ENCODE measurements at places on chromosomes 7 and 10.
A peak's percentile ranks its signal among the peaks of the same experiment; 100 is the strongest.

DNA sequence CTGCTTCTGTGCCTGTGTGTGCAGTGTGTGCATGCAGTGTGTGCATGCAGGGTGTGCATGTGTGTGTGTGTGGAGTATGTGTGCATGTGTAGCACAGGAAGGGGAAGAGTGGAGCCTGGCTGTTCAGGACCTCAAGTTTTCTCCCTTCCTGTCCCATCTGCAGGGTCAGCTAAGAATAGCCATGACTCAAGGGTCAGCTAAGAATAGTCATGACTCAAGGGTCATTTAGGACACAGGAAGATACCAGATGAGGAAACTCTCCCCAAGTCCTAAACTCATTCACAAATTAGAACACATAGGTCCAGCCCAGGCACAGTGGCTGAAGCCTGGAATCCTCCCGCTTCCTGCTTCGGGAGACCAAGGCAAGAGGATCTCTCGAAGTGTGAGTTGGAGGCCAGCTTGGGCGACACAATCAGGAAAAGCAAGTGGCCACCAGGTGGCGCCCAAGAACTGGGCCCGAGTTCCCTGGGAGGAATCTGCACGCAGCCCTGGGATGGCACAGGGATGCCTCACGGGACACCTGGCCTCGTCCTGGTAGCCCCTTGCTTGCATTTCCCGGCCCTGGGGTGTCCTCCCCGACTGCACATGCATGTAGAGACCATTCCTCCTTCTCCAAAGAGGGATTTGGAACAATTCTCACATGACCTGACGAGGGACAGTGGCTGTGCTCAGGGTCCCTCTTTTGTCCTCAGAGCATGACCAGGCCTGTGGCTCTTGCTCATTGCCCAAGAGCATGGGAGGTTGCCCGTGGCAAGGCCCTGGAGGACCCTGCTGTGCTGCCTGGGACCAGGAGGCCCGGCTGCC is 21.4 kb upstream of the VOPP1 start:
- DNase-seq = peak; percentile 52

- DNase-seq = no peak
Measured at GRCh38 chr7:668139-668931, 58.2 kb upstream of the DNAAF5 start.

GRCh38 chr7:87416682-87417587 is 58.5 kb downstream of the ABCB4 start:
- peak; percentile 39 for DNase-seq

DNA sequence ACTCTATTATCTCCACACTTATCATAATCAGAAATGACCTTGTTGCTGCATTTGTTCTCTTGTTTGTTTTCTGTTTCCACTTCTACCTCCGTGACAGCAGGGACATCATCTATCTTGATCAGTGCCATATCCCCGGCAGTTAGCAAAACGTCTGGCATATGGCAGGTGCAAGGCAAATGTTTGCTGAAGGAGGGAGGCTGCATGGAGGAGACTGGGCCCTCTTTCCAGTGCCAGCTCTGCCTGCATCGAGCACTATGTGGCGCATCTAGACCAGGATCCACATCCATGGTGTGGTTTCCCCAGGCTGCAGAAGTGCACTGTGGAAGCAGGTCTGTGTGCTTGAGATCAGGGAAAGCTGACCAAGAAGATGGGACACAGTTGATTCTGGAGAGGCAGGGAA is 181.2 kb downstream of the KCNMA1 start:
- DNase-seq = no peak

DNA sequence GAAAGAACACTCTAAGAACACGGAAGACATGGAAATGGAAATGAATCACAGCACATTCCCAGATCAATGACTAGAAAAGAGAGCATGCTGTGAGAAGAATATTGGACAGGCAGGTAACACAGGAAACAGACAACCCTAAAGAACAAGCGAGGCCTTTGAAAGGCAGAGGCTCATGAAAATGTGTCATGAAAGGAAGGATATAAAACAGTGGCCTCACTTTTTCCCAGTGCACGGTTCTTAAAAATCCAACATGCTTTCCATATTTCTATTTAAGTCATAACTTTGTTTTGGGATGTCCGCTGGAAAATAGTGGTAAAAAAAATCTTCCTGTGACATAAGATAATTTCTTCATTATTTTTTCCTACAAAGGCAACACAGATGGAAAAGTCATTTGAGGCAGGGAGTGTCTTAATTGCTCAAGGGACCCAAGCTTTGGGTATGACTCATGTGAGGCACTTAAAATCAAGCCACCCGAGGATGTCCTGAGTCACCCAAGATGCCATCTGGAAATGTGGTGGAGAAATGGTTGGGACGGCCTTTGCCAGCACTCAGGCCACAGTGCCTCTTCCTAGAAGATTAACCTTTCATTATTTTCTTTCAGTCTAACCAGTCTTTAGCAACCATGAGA is 17.0 kb downstream of the ITIH5 start:
- no peak for DNase-seq

- DNase-seq = no peak
Measured at GRCh38 chr7:135192914-135193536, 18.3 kb downstream of the WDR91 start.

- DNase-seq = no peak
Measured at GRCh38 chr10:110724937-110725336, 80.8 kb downstream of the RBM20 start.

- DNase-seq = no peak
Measured at GRCh38 chr10:32210306-32211045, 136.5 kb downstream of the EPC1 start.

DNA sequence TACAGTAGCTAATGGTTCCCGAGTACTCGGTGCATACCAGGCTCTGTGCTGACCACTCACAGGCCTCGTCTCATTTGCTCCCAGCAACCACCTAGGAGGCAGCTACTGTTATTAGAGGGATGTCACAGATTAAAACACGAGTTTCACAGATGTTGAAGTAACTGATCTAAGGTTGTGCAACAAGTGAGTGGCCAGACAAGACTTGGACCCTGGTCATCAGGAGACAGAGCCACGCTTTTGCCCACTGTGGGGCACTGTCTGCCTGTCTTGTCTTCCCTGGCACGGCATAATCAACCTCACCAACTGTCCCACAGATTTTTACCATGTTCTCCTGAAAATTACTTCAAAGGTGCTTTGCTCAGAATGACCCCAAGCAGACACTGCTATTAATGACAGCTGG is 111.6 kb upstream of the HABP2 start:
- no peak for DNase-seq

DNA sequence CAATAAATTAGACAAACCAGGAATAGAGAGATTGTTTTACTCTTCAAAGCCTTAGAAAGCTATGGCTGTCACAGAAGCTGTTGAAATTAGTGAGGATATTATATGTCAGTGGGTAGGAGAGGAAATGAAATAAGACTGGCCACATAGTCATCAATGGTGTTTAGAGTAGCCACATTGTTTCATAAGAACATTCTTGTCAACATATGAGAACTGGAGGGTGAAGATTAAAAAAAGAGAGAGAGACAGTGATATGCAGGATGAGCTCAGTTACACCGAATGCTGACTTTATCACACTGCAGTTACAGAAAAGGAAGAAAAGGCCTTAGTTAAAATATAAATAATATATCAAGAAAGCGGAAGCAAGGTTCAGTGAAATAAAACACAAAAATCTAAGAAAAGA is 412.0 kb downstream of the CNTNAP2 start:
- no peak for DNase-seq

DNA sequence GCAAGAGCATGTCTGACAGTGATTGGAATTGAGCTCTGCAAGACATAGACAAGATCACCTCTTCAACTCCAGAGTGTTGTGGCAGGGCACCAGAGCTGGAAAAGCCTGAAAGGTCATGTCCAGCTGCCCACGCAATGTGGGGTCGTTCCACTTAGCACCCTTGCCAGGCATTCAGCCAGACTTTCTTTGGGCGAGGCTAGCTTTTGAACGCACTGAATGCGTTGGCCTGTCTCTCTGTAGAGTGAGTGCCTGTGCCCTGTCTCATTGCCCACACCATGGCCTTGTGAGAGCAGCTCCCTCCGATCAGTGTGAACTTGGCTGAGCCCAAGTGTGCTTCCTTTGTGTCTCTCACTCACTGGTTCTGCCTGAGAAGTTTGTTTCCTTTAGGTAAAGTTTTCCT is 23.3 kb downstream of the UBTD1 start:
- DNase-seq = no peak

DNA sequence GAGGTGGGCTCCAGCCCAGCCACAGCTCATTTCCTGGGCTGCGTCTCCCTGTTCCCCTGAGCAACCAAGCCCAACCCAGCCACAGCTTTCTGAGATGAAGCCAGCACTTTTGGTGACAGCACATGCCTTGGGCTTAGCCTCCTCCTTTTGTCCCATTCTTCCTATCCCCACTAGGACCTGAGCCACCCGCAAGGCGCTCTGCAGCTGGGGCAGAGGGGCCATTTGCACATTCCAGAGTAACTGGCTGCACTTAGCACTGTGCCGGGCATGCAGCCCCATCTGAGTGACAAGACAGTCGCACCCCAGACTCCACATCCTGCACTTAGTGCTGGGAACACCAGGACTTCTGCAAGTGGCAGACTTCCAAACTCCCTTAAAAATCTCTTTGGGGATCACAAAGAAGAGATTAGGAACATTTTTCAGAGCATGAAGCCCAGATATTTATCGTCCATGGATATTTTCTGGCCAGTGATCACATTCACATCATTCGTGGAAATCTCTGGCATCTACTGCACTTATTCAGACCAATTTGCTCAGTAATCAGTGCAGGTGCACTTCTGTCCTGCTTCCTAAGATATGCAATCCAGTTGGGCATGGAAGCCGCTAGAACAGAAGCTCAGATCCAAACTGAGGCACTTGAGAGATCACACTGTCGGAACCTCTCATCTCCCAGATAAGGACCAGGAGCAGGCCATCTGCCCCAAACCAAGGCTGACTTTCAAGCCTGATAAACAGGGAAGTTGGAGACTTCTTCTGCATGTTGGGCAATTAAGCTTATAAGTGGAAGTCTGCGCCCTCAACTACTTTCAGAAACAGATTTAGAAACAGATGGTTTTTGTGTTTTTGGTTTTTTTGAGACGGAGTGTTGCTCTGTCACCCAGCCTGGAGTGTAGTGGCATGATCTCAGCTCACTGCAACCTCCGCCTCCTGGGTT is 26.4 kb downstream of the CHST15 start:
- no peak for DNase-seq

DNA sequence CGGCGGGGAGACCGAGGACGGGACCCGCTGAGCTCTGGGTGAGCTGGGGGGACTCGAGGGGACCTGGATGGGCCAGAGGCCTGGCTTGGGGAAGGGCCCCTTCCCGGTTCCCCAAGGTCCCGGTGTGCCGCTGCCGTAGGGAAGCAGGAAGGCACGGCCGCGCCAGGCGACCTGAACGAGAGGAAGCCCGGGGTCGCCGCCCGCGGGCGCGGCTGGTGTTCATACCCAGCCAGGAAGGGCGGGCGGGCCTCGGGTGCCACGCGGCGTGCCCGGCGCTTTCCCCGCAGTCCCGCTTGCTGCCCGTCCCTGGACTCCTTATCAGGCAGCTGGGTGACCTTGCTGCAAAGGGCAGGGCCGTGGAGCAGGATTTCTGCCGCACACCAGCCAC is 38.0 kb downstream of the ZNF777 start:
- peak; percentile 25 for DNase-seq

DNA sequence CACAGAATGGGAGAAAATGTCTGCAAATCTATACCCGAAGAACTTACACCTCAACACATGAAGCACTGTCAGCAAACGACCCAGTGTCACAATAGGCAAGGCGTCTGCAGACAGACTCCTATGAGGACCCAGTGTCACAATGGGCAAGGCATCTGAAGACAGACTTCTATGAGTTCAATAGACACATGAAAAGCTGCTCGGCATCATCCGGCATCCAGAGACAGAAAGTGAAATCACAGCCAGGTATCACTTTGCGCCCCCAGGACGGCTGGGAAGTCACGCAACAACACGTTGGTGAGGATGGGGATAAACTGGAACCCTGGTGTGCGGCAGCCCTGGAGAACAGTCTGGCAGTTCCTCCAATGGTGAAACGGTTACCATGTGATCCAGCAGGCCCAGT is 273.2 kb downstream of the ELFN1 start:
- DNase-seq = no peak

- DNase-seq = no peak
Measured at GRCh38 chr10:8054244-8054493, 319 bp upstream of the GATA3 start.

DNA sequence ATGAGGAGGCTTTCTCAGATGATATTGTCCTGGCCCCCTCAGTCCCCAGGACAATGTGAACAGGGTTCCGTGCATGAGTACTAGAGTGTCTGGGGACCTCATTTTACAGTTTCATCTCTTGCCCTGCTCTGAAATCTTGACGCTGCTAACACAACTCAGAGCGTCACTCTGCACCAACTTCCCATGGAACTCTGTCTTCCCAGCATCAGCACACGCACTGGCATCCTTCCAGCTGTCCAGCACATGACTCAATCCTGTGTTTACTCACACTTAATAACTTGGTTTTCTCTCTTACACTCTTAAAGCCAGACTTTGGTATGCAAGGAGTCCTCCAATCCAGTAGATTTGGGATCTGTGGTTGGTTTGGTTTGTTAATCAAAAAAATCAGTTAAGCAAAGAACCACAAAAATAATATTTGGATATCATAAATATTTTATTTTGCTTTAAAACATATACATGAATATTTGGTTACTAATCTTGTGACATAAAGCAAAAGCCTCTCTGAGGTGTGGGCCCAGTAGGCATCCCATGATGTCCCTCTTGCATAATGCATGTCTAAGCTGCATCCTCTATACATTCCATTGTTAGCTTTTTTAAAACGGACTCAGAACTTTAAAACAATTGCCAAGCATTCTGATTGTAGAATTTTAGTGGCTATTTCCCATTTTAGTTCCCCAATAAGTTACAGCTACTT is 131.0 kb downstream of the CXCL12 start:
- no peak for DNase-seq

Data from T-helper 2 cell (primary cell).